ENCODE measurements at places on chromosomes 12 and 14.

- DNase-seq, result no peak
Measured at GRCh38 chr14:37179896-37180502, 7.6 kb upstream of the SLC25A21 start.

GRCh38 chr12:116600959-116601918 is 42.1 kb downstream of the MAP1LC3B2 start:
- peak; percentile 58 for DNase-seq

DNA sequence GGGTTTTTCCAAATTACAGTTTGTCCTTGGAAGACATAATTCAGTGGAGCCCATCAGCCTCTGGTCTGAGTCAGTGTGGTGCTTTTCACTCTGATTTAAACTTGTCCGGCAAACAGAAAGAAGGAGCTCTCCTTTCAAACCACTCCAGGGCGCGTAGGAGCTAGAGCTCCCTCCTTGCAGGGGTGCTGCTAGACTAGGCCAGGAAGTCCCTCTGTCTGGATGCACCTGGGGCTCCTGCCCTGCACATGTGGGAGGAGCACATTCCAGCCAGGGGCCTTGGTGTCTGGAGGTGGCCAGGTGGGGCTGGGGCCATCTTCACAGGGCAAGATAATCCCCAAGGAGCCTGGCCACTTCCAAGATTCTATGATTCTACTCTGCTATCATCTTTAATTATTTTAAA is 3.1 kb downstream of the SERPINA3 start:
- DNase-seq, result no peak

- DNase-seq, result peak; percentile 100
Measured at GRCh38 chr12:123126294-123127181, 24.4 kb downstream of the PITPNM2 start.

GRCh38 chr14:35342489-35343010 is 50.4 kb downstream of the PSMA6 start:
- DNase-seq, result no peak
